ENCODE measurements at places on chromosomes 7 and 10.
A peak's percentile ranks its signal among the peaks of the same experiment; 100 is the strongest.

DNA sequence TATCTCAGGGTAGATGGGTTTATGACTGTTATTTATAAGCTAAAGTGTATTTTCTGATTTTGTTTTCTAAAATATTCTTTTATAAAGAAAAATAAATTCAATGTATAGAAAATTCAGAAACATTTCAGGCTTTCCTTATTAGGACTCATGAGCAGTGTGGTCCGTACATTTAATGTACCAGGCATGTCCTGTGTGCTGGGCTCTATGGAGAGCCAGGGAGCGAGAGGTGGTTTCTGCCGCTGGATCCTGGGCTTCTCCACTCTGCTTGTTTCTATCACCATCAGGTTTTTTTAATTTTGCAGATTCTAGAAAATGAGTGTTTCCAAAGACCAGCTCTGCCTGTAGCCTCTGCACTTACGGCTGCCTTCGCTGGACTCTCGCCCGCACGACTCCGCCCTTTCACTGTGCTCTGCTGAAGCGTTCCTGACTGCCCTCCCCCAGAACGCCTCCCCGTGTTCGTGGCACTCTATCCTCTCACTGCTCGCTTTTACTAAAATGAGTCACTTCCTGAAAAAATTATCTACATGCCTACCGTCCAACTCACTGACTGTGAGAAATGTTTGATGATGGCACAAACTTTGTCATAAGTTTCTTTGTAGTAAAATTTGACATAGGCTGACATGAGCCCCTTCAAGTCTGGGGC lies 188.5 kb downstream of the ZMYND11 start:
- peak; percentile 18 for DNase-seq

DNA sequence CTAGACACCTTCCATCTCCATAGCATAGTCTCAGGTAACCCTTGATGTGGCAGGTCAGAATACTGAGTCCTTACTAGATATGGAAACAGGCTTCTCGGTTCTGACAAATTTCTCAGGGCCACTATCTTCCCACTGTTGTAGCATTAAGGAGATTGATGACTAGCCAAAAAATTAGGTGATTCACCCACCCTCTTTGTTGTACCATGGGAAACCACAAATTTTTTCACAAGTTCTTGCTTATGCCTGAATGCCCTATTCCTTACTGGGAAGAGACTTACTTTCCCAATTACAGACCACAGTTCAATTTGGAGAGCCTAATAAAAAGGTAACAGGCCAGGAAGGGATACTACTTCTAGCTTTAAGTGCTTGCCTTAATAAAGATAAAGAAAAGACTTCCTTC lies 948.8 kb downstream of the GRM8 start:
- no peak for DNase-seq

DNA sequence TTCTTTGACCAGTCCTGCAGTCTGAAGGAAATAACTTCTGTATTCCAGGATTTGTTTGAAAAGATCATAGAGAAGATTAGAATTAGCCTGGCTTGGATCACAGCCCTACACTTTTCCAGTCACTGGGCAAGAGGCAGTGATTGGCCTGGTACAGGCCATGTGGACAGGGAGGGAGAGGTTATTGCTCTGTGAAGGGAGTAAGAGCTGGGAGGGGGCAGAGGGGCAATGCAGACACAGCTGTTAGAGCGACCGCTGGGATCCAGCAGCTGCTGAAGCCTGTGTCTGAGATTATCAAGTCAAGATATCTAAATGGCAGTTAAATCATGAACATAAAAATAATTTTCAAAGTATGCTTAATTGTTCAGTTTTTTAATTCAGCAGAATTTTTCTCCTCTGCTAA lies 257.3 kb downstream of the SDK1 start:
- DNase-seq = no peak

- no peak for DNase-seq
Observed at GRCh38 chr7:112058686-112059085, 147.5 kb downstream of the DOCK4 start.

GRCh38 chr7:20170633-20171032 lies 46.6 kb downstream of the MACC1 start:
- no peak for DNase-seq

GRCh38 chr7:516606-517456 lies 2.8 kb downstream of the PDGFA start:
- no peak for DNase-seq

DNA sequence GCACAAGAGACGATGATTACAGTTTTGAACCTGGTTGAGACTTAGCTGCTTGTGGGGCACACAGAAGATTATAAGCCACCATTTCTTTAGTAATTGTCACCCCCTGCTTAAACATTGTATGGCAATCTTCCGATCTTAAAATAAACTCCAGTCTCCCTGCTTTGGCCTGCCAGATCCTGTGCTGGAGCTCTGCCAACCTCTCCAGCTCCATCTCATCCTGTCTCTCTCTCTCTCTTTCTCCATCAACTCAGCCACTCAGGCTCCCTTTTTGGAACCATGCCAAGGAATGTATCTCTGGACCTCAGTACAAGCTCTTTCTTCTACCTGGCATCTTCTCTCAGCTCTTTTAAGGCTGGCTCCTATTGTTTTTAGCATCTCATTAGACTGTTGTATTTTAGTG lies 1053.2 kb downstream of the REEP3 start:
- no peak for DNase-seq

DNA sequence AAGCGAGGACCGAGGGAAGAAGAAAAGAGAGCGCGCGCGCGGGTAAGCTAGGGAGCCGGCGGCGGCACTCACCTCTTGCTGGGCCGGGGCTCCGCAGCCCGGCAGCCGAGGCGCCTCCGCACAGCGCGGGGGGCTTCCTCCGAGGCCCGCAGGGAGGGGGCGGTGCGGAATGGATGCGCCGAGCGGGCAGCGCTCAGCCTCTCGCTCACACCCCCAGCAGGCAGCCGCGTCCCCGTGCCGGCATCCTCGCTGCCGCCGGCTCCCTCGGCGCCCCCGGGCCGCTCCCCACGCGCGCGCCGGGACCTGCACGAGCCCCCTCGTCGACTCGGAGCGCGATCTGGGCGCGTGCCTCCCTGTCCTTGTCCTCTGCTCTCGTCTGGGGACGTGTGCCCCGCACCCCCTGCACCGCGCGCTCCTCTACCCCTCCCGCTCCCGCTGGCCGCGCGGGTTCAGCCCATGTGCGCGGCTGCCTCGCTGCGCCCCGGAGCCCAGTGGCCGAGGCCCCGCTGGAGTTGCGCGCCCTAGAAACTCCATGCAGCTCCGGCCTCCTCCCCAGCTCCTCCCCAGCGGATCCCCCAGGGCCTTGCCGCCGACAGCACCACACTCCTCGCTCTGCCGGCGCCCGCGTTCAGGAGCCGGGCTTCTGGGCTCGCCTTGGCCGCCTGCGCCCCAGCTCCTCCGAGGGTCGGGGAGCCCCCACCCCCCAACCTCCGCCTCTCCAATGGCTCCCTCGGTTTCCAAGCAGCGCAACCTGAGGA lies 75.3 kb downstream of the CALN1 start:
- no peak for DNase-seq

DNA sequence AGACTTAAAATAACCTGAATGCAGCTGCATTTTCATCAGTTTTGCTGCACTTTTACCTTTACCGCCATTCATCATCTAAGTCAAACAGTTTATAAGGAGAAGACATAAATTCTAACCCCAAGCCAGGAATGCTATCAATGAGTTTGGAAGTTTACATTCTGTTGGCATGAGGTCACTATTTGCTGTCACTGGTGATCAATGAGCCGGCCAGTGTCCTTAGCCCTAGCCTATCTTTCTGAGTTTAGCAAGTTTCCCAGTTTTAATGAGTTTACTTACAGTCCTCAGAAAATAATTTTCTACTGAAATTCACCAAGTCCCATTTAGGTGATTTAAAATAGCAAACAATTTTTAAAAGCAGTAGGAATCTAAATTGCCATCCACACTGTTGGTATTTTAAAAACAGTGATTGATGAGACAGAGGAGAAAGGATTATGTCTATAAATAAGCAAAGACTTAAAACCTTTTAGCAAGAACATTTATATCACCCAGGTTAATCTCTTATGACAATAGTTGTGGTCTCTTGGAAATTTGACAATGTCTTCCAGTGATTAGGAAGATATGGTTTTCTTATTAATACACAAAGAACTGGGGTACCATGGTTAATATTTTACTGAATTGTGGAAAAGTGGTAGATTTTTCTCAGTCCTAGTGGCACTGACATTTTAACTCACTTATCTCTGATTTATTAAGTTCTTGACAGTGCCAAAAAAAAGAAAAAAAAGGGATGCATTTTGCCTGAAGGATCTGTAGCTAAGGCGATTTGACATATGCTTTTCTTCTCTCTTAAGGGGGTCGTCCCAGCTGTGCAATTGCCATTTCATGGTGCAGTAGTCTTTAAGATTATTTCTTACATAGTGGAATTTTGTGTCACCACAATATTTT lies 443.4 kb upstream of the ANKRD30A start:
- no peak for DNase-seq

DNA sequence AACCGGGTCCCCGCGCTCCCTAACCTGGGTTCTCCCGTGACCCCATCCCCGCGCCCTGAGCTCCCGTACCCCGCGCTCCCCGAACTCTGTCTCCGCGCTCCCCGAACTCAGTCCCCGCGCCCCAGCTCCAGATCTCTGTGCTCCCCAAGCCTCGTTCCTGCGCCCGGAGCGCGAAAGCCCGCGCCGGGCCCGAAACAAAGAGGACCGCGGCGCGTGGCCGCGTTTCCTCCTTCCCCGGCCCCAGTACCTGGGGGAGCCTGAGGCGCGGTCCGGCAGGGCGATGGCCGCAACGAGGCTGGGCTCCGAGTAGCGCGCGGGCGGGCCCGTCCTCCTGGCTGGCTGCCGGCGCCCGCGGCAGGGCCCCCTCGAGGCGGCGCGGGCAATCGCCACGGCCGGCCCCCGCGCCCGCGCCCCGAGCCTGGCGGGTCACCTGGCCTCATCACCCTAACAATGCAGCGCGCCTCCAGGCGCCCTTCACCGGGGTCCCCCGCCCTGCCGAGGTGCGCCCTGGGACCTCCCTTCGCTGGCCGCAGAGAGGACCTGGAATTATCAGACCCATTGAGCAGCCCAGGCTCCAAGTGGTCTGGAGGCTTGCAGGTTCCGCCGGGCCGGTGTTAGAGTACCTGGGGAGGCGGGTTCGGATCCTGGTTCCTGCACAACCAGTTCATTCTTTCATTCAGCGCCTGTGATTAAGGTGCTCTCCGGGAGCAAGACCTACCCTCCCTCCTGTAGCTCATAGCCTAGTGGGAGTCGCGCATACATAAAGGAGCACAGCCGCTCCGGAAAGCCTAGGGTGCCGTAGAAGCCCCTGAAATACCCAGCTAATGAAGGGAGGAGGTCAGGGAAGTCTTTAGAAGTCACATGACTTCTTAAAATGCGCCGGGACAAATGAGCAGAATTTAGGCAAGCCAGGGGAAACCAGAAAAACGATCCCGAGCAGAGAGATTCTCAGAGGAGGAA lies at the start of gene TNS3:
TNS3 (minus strand) TSS at position 308 of the 960 bp plus-strand sequence. CDS start 142,475 bp downstream, outside the sequence.
- DNase-seq = no peak

GRCh38 chr10:117175215-117175900 lies 21.9 kb upstream of the KCNK18 start:
- no peak for DNase-seq

DNA sequence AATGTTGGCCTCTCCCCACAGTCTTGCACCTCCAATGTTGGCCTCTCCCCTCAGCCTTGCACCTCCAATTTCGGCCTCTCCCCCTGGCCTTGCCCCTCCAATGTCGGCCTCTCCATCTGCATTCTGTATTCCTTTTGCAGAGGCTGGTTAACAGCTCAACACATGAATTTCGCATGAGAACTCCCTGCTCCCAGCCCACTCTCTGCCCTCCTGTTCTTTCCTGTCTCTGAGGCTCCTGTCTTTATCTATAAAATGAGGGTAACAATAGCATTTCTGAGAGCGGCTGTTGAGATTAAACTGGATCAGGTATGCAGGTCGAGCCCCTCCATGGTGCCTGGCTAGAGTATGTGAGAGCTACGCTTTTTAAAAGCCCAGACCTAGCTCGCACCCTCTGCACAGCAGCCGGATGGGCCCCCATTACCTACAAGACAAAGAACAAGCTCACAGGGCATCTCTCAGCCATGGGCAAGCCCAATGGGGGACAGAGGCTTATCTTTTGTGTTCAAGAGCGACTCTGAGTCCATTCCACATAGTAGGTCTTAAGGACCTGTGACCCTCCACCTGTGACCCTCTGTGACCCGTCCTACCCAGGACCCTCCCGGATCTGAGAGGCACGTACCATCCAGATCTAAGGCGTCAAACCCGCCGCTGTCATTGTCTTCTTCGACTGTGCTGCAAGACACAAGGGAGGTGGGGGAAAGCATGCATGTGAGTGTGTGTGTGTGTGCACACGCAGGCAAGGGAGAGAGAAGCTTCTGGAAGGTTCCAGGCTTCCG lies 82.2 kb upstream of the GNA12 start:
- no peak for DNase-seq

- no peak for DNase-seq
Observed at GRCh38 chr10:12508165-12508564, 158.8 kb downstream of the CAMK1D start.

DNA sequence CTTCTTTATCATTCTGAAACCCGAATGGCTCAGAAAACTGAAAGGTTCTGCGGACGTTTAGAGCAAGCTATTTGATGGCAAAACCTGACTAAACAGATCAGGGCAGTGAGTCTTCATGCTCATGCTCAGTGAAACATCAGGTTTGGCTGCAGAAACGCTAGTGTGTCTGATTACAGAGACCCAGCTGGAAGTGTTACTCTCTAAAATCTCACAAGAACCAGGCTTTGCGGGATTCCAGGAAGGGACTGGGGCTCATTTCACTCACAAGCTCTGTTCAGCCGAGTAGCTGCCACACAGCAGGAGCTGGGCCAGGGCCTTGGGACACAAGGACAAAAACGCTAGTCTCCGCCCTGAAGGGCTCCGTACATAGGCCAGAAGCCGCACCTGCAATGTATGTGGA lies 2.9 kb downstream of the PITRM1 start:
- DNase-seq = no peak

- DNase-seq = no peak
Observed at GRCh38 chr7:28145931-28146330, 34.7 kb downstream of the JAZF1 start.

- no peak for DNase-seq
Observed at GRCh38 chr10:73734796-73735305, 9.3 kb upstream of the SEC24C start.

GRCh38 chr7:142896741-142897379 lies 11.3 kb upstream of the TRPV6 start:
- DNase-seq = no peak

DNA sequence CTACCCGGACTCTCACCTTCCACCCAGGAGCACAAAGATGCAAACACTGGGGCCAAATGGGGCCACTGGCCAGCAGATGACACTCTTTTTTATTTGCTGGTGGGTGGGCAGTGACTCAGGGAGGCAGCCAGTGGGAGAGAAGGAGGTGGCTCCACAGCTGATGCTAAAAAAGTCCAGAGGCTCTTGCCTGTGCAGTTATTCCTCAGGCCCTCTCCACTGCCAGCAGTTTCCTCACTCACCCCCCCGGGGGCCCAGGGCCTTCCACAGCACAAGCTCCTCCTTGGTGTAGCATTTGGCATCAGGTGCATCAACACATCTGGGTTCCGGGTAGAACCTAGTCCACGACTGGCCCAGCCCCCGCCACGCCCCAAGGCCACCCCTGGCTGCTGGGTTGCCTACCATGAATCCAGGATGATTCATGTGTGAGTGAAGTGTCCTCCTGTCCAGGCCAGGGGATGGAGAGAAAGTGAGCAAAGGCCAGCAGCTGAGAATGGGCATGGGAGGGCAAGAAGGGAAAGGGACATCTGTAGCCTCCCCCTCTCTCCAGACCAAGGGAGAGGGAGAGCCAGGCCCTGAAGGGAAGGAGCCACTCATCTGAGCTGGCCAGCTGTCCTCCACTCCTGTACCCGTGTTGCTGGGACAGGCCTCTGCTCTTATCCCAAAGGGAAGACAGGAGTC lies 1.7 kb upstream of the KCNH2 start:
- no peak for DNase-seq

All from activated CD8-positive, alpha-beta memory T cell treated with anti-CD3 and anti-CD28 coated beads for 4 hours (primary cell).